Smooth muscle cell of bladder (primary cell): ENCODE measurements at places on chromosomes 4 and X. TPM values are rescaled to one million over a fixed set of nuclear protein-coding genes. Genes with fewer than 3 reads are reported as not detected.

NLGN3 gene
- under 0.01 and 0.18 TPM in 2 replicates for total RNA-seq

SPIN4 gene
- total RNA-seq, result 0.92 and 1.00 TPM in 2 replicates

RBM46 gene
- 0.09 TPM in 1 of 2 replicates, not detected in the other for total RNA-seq

ARSJ gene
- 21.3 and 22.9 TPM in 2 replicates for total RNA-seq

APEX2 gene
- total RNA-seq, result 3.6 and 4.0 TPM in 2 replicates

NSG1 gene
- 2.4 and 19.9 TPM in 2 replicates for total RNA-seq

CXCL11 gene
- total RNA-seq, result 0.14 TPM in 1 of 2 replicates, not detected in the other

POF1B gene
- not detected in 2 replicates for total RNA-seq

MAGEA2B gene
- total RNA-seq, result not detected in 2 replicates

PTPN13 gene
- 37.3 and 58.6 TPM in 2 replicates for total RNA-seq

PABPC4L gene
- 0.14 and 1.5 TPM in 2 replicates for total RNA-seq

CA5B gene
- 5.8 and 9.5 TPM in 2 replicates for total RNA-seq

DCHS2 gene
- under 0.01 TPM in 2 replicates for total RNA-seq

ZDHHC15 gene
- under 0.01 TPM in 2 replicates for total RNA-seq

RIPPLY1 gene
- total RNA-seq, result 0.14 TPM in 1 of 2 replicates, not detected in the other

SLIT2 gene
- 26.4 and 26.9 TPM in 2 replicates for total RNA-seq

CENPI gene
- 2.8 and 3.1 TPM in 2 replicates for total RNA-seq

HMX1 gene
- not detected in 2 replicates for total RNA-seq

SCD5 gene
- 9.5 and 12.9 TPM in 2 replicates for total RNA-seq

RNF212 gene
- total RNA-seq, result 0.28 TPM in 2 replicates

FGFBP2 gene
- not detected in 2 replicates for total RNA-seq

STS gene
- total RNA-seq, result 2.3 and 2.4 TPM in 2 replicates

GAGE1 gene
- under 0.01 TPM in 1 of 2 replicates, not detected in the other for total RNA-seq

CCDC120 gene
- 0.09 and 0.28 TPM in 2 replicates for total RNA-seq

CXorf58 gene
- not detected in 2 replicates for total RNA-seq

DCLK2 gene
- 5.8 and 8.9 TPM in 2 replicates for total RNA-seq

USP27X gene
- 1.8 and 2.7 TPM in 2 replicates for total RNA-seq
